Activated naive CD4-positive, alpha-beta T cell treated with anti-CD3 and anti-CD28 coated beads, Interleukin-2, amount 50 U/mL, for 72 hours (primary cell): ENCODE measurements at places on chromosomes 7 and 10. TPM values are rescaled to one million over a fixed set of nuclear protein-coding genes. Genes with fewer than 3 reads are reported as not detected.

DNA sequence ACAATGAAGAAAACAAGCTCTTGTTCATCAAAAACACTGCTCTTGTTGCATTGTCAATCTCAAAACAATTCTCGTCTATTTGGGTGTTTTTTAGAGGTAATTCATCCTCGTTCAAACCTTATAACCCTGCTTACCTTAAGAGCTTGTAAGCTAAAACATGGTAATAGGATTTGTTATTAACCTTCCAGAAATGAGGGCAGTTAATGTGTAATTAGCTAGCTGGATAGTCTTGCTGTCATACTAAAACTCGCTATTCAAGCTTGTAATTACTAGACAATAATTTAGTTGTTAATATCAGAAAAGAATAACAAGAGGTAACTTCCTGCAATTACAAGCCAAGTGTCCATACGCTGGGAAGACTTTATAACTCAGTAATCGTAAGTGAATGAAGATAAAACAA lies 101.6 kb downstream of the UBE2H start:
- no peak for DNase-seq

DNA sequence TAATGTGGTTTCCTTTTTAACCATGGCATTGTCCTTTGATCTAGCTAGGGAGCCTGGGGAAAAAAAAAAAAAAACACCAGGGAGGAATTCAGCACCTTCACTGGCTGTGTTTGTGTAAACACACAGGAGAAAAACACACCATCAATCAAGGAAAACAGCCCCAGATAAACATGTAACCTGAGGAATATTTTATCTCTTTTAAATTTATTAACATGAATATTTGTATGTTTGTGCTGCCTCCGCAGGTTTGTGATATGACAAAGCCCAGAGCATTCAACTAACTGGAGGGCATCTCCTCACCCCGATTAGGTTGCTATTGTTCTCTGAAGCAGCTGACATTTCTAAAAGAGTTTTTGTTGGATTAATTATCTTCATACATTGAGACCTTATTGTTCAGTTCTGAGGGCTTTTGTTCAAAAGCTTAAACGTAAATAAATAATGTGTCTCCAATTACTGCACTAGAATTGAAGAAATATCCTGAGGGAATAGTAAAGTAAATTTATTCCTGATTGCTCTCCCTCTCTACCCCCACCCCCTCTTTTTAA lies 89.4 kb upstream of the SEMA3E start:
- DNase-seq = no peak

HOXA9 gene
- total RNA-seq = not detected

OR13A1 gene
- total RNA-seq = not detected

ELMO1 gene
- 167 TPM for total RNA-seq

DNA sequence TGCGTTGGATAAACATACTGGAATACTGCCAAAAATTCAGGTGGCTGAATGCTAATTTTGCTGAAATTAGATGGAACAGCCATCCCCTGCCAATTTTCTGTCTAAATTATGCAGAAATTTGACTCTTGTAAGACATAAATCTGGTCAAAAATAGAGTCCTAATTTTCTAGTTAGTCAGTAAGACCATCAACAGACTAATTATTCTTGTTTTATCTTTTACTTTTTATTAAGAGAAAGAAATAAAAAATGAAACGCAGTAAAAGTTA lies 110.3 kb upstream of the GATA3 start:
- DNase-seq = no peak

GRCh38 chr7:158120716-158121115 lies 466.9 kb downstream of the PTPRN2 start:
- DNase-seq = peak; percentile 37

DNA sequence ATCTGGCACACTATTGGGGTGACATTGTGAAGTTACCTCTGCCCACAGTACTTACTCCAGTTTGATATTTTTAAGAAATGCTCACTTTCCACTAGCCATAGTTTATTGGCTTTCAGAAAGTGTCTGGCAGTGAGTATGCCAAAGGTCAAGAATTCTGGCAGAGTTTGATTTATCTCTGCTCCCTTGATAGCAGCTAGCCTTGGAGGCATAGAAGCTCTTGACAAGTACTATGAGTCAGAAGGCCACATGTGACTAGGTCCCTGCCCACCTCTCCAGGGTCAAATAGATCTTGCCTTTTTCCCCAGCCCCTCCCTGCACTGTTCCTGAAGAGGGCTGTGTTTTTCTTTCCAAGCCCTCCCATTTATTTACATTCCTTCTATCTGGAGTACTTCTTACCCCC lies 202.2 kb downstream of the AUTS2 start:
- no peak for DNase-seq

DNA sequence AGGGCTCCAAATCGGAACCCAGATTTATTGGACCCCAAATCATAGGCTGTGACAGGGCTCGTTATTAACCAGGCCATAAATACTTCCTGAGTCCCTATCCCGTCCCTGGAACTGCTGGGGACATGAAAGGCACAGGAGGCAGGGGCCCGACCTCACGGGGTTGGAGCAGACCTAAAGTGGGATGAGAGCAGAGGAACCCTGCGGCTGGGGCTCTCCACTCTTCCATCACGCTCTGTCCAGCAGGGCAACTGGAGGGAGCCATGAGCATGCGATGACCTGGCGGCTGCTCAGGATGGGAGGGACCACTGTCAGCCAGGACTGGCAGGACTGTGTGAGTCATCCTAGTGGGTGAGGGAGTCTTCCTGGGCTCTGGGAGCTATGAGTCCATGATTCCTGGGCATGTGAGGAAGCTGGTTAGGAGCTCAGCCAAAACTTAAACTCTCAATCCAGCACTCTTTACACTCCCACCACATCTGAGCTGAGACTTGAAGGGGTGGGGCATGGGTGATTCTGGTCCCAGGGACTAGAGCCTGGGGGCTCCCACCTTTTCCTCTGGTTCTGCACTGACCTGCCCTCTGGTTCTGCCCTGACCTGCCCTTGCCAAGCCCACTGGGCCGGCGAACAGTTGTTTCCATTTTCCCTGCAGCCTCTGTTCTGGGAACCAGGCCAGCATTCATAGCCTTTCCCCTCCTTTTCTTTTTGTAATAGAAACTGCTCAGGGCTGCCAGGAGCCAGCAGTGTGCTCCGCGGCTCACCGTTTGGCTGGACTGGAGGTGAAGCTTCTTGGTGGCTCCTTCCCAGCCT lies 47.1 kb downstream of the SYPL1 start:
- no peak for DNase-seq
